GM19239 (cell line): ENCODE measurements at places on chromosomes 12 and 14.

GRCh38 chr12:86349196-86349595 is 93.0 kb upstream of the MGAT4C start:
- DNase-seq = no peak

- no peak for DNase-seq
Observed at GRCh38 chr12:94240171-94240570, 91.8 kb downstream of the PLXNC1 start.

DNA sequence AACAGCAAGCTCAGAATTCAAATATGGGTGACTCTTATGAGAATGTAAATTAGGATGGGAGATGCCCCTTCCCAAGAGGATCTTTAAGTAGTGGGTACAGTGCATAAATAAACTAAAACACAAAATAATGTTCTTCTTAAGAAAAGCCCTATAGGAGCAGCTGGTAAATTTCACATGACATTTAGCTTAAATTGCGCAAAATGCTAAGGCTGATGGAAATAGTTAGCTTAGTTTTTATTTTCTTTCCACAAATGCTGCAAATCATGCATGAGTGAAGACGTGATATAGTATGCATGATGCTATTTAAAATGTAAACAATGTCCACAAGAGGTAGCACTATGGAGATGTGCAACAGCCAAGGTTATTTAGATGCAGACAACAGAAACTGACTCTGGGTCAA is 328.1 kb downstream of the ATP23 start:
- no peak for DNase-seq

DNA sequence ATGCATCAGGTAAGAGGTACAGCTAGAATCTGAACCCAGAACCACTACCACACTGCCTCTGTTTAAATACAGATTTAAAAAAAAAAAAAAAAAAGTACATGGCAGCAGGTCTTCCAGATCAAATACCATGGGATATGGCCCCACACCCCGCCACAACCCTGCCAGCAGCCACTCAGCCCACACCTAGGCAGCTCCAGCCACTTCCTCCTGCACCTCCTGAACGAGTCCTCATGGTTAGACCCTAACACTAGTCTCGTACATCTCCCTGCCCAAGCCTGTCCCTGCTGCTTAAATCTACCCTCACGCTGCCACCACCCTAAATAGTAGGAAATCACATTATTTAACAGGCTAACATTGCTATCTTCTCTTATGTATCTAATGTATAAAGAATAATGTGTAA is 12.6 kb downstream of the SETD3 start:
- no peak for DNase-seq

DNA sequence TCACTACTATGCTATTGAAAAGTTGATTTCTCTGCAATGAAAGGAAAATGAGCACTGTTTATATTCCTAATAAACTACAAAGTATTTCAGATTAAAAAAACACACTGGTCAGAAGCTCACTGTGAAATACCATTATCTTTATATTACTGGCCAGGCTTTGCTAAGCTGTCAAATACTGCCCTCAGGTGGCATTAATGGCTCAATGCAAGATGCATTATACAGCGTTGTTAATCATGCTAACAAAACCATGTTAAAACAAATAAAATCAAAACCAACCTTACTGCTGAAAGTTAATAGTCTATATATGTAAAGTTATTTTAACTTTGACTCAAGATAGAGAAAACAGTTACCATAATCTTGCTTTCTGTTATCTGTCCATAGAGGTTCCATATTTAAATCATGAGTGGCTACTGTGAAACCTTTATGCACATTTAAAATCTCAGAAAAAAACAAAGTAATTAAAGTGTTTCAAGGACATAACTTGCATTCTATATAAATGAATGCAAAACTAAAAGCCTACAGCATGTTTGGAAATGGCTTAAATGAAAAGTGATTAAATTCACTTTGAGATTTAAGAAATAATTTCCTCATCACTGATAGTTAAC is 121.7 kb downstream of the RALGAPA1 start:
- peak; percentile 2 for DNase-seq

DNA sequence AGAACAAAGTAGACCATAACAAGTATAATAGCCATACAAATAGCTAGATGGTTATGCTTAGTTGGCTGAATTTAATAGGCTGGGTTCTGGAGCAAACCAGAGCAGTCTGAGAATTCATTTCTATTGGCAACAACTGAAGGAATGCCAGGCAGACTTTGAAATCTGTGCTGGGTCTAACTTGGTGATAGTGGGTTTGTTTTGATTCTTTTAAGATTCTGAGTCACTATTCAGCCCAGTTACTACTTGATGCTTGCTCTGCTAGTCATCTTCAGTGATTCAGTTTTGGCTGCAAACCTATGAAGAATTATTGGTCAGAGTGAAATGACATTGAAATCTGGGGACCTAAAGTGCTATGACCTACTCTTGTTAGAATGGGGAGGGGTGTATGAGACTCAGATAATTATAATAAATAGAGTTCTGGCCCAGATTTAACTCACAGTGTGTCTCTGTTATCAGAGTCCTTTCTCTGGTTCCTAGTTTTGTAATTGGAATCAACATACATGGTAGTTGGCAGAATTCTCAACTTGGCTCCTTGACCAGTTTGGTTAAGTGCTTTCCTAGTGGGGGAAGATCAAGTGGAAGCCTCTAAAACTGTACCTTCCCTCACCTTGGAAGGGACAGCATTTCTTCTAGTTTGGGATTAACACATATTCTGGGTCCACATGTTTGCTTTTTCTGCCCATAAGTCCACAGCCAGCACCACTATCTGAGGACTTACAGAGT is 43.5 kb downstream of the MNAT1 start:
- no peak for DNase-seq

DNA sequence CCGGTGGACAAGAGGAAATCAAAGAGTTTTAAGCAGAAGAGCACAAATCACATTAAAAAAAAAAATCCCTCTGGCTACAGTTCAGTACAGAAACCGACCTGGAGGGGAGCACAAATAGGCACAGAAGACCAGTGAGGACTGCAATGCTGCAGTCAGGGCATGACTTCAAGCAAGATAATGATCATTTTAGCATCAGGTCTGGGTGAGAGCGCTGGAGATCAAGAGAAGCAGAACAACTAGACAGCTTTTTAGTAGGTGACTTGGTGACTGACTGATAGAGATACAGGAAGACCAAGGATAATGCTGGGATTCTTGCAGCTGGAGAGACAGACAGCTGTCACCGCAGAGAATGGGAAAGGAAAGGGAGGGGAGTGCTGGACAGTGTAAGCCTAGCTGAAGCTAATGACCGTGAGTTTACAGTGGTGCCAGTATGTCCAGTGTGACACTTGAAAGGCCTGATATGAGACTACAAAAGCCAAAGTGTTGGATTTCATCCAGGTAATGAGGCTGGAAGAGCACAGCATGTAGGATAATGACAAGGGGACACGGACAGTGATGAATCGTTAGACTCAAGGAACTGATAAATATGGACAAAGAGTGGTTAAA is 5.6 kb downstream of the NFYB start:
- no peak for DNase-seq

DNA sequence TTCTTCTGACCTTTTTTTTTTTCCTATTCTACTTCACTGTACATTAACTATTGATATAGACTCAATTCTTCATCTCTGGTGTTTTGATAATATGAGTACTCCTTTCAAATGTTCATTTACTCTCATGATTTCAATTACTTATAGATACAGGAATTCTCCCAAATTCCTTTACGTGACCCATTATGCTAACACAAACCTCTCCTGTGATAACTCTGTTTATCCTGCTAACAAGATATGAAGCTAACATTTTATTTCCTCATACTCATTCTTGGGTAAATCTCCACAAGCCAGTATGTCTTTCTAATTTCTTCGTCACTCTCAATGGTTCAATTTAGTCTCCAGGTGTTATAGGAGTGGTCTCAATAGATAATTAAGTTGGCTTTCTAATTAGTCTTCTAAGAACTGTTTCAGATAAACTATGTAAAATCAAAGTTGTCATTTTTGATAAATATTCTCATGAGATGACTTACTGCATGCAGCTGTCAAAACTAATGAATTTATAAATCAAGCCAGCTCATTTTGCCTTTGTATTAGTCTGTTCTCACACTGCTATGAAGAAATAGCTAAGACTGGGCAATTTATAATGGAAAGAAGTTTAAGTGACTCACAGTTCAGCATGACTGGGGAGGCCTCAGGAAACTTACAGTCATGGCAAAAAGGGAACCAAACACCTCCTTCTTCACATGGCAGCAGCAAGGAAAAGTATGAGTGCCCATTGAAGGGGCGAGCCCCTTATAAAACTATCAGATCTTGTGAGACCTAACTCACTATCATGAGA is 130.6 kb upstream of the MYF6 start:
- no peak for DNase-seq

DNA sequence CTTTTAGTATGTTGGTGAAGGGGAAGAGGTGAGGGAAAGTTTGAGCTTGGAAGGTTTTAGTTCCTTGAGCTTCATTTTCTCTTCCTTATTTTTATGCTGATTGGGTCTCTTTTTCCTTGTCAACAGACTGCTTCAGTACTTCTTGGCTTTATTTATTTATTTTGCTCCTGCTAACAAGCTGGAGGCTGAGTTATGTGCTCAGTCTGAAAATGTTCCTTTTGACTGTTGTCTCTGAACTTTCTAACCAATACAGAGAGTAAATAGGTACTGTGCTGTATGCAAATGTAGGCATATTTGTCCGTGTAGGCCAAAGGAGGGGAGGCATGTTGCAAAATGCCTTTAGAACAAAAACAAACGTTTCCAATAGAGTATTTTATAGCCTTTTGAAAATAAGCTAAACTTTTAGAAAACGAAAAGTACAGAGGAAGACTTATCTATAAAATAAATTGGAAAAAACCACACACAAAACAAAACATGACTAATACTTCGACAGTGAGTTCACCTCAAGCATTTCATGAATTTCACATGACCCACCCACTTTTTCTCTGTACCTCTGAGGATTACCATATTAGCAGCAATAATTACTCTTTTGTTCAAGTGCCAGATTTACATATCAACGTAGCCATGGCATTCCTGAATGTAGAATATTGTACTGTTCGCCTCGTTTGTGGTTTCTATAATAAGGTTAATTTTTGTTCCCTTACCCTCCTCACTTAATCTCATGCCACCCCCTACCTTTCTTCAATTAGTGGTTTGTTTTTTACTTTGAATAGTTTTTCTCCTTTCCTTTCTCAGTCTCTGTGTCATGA is 4.7 kb upstream of the CREBL2 start:
- no peak for DNase-seq

DNA sequence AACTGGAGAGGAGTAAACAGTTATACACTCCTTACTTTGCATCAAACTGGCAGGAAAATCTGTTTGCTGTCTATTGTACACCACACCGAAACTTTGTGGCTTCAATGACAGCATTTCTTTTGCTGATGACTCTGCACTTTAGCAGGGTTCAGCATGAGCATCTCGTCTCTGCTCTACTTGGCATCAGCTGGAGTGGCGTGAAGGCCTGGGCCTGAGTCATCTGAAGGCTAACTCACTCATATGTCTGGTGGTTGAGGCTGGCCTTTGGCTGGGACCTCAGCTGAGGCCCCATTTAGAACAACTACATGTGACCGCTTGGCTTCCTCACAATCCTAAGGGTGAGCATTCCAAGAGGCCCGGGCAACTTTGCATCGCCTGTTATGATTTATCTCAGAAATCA is 28.7 kb upstream of the REP15 start:
- no peak for DNase-seq

DNA sequence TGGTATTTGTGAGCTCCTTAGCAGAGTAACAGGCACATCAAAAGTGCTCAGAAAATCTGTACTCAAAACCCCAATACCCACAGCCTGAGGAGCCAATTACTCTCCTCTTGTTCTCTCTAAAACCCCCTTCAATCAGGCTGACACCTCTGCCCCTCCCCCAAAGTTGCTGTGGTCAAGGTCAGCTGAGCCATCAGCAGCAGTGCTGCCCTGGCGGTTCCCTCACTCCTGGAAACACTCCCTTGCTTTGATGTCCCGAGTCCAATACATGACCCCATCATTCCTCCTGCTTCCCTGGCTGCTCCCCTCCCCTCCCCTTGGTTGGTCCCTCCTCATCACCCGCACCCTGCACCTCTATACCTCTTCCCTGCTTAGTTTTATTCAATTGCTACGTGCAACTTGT is 57.2 kb upstream of the C14orf132 start:
- DNase-seq = no peak

DNA sequence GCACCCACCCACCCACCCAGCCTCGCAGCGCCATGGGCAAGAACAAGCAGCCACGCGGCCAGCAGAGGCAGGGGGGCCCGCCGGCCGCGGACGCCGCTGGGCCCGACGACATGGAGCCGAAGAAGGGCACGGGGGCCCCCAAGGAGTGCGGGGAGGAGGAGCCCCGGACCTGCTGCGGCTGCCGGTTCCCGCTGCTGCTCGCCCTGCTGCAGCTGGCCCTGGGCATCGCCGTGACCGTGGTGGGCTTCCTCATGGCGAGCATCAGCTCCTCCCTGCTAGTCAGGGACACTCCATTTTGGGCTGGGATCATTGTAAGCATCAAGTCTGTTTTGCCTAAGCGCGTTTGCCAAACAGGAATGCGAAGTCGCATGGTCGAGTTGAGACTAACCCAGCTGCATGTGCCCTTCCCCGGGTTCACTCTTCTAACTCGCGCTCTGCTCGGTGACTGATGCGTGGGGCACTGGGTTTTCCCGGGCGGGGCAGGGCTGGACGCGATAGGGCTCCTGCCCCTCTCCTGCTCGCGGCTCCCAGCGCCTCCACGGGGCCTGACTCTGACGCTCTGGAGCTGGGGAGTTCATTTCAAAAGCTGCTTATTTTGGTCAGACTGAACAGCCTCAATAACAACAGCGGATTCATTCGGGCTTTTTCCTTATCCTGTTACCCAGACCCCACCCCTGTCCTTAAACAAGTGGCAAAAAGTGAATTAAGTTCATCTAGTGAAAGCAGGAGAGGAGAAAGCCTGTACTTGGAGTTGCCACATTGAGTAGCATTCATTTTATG is 458 bp downstream of the SSPN start:
- no peak for DNase-seq

GRCh38 chr12:80129895-80130530 is 30.7 kb downstream of the OTOGL start:
- no peak for DNase-seq

DNA sequence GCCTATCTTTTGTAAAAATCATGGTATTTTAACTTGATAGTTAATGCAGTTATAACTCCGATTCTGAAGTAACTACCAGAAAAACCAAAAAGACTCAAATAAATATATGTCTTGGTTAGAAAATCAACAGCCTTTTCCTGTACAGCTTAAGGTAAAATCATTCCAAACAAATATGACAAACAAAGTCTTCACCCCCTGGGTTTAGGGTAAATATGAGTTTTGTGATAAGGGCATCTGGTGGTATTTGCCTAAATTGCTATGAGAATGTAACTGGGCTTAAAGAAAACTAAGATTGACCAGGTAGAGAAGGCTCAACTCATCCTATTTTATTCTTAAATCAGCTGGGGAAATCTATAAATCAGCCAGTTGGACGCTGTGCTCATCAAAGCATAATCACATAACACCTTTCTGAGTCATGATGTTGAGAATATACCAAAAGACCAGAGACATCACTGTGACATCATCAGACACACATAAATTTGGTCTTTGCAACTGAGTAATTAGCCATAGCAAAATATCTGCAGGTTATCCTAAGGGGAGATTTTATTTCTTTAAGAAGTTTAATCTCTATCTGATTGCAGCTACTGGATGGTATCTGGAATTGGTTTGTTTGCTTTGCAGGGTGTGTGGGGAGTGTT is 133.9 kb downstream of the STXBP6 start:
- no peak for DNase-seq
